ENCODE measurements at places on chromosomes 5 and 9.

GRCh38 chr5:110630350-110630749, 96.1 kb downstream of the TMEM232 start:
- no peak for DNase-seq

DNA sequence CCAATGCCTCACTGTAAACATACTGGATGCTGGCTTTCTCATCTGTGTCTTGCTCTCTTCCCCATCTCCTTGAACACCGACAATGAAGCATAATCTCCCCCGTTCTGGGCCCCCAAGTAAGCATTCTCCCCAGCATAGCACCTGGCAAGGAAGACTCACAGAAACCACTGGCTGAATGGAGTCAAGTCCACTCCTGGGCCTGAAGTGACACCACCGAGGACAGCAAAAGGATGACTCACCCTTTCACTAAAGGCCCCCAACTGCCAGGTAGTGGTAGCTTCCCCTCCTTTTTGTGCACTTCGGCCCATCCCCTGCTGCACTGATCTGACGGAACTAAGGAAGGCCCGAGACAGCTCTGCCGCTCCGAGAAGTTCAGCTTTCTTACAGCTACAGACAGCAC, 9.4 kb downstream of the VDAC1 start:
- DNase-seq = no peak

DNA sequence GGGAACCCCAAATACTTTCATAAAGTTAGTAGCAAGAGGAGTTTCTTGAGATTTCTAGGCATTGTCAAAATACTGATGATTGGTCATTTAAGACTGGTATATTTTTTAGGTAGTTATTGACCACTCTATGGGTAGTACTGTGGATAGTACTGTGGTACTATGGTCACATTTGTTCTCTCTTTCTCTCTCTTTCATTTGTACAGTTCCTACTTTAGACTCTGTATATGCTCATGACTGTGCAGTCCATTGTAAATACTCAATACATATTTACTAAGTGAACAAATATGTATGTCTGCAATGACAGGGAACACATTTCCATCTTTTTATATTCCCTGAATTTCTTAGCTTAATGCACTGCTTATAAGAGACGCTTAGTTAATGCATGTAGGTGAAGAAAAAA, 215.6 kb downstream of the KCTD16 start:
- DNase-seq = no peak

- DNase-seq = no peak
Measured at GRCh38 chr9:32502464-32502863, 23.5 kb downstream of the RIGI start.

DNA sequence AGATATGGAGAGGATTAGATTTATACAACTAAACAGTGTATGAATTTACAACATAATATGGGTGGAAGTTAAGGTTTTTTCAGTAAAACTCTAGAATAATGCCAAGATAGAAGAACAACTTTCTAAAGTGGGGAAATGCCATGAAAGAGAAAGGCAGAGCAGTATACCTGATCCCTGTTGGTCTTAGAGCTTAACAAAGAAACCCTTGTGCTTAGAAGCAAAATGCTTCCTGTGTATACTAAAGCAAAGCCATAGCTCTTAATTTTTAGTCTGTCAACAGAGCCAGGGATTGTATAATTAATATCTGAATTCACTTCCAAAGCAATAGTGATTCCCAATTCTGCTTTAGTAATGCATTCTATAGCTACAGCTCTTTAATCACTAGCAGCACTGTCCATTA, 14.4 kb downstream of the C9orf85 start:
- DNase-seq = no peak

DNA sequence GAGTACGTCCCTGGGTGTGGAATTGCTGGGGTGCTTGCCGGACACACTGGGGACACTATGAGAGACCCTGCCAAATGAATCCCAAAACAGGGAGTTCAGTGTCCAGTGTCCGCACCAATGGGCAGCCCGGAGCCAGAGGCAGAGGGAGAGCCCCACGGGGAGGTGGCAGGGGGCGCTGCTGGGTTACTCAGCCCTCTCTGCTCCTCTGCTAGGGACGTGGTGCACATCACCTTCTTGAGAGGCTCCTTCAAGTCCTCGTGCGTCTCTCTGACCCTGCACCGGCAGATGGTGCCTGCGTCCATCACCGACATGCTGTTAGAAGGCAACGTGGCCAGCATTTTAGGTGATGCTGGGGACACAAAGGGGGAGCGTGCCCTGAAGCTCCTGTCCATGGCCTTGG, 20.8 kb downstream of the STKLD1 start:
- DNase-seq = peak; percentile 8

All from NCI-H1092 treated with DMSO at 0.1 percent for 48 hours (cell line).